ENCODE measurements at places on chromosomes 16 and 17.
A peak's percentile ranks its signal among the peaks of the same experiment; 100 is the strongest.

GRCh38 chr17:929586-929985, 50.0 kb downstream of the NXN start:
- no peak for DNase-seq

GRCh38 chr16:26365161-26365940, 673.6 kb downstream of the HS3ST4 start:
- no peak for DNase-seq

DNA sequence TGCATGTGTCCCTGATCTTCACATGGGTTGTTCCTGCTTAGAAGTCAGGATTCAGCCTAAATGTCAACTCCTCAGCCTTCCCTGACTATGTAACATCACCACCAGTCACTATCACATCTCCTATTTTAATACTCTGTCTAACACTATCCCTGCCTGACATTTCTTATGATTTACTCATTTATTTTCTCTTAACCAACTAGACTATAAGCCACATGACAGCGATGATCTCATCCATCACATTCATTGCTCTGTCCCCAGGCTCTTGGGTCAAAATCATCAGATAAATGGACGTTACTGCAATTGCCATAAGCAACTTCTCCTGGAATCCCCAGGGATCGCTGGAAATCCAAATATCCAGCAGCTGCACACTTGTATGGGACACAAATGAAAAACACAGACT, 15.7 kb downstream of the CDRT4 start:
- no peak for DNase-seq

GRCh38 chr17:35808240-35808961, 883 bp upstream of the TAF15 start:
- DNase-seq: no peak

GRCh38 chr16:56513972-56514371, 5.9 kb downstream of the BBS2 start:
- DNase-seq: no peak

DNA sequence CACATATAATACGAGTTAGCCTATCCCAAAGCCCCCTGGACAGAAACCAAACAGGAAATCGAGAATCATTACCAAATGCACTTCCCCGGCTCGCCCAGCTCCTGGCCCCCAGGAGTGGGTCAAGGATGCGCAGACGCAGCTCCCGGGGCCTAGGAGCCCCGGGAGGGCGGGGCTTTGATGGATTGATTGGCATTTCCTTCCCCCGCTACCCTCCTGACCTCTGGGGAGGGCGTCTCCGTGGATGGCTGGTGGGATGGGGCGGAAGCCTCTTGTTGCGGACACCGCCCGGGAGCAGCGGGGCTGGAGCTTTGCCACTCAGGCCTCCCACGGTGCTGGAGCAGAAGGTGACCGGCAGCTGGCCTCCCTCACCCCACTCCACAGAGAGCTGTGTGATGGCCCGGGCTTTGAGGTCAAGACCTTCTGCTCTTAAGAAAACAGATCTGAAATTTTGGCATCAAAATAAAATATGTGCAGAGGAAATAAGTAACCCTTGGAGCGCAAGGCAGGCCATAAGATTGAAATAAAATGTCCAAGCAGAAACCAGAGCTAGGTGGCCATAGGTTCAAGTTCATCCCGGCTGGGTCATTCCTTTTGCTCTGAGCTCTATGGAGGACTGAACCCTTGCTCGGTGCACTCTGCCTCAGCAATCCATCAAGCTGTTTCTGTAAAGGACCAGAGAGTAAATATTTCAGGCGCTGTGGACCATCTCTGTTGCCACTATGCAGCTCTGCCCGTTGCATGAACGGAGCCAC, 262.3 kb downstream of the SOX9 start:
- DNase-seq: no peak

DNA sequence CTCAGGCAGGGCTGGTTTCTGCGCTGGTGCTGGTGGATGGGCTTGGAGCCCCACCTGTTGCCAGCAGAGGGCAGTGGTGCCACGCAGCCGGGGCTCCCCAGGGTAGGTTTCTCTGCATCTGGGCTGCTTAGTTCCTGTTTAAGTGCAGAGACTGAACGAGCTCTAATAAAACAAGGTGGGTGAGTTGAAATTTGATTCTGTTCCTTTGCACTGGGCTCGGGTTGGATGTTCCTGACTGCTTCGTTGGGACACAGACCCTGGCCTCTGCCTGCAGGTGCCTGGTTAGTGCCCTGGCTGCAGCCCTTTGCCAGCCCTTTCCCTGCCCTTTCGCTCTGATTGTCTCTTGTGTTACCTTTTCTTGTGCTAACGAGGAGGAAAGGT, 30.0 kb downstream of the TBCD start:
- DNase-seq: peak; percentile 75
